ENCODE measurements at places on chromosomes 1 and 21. TPM values are rescaled to one million over a fixed set of nuclear protein-coding genes. Genes with fewer than 3 reads are reported as not detected.

GRCh38 chr1:169925505-169926482 is 32.1 kb upstream of the SCYL3 start:
- no peak for DNase-seq

DNA sequence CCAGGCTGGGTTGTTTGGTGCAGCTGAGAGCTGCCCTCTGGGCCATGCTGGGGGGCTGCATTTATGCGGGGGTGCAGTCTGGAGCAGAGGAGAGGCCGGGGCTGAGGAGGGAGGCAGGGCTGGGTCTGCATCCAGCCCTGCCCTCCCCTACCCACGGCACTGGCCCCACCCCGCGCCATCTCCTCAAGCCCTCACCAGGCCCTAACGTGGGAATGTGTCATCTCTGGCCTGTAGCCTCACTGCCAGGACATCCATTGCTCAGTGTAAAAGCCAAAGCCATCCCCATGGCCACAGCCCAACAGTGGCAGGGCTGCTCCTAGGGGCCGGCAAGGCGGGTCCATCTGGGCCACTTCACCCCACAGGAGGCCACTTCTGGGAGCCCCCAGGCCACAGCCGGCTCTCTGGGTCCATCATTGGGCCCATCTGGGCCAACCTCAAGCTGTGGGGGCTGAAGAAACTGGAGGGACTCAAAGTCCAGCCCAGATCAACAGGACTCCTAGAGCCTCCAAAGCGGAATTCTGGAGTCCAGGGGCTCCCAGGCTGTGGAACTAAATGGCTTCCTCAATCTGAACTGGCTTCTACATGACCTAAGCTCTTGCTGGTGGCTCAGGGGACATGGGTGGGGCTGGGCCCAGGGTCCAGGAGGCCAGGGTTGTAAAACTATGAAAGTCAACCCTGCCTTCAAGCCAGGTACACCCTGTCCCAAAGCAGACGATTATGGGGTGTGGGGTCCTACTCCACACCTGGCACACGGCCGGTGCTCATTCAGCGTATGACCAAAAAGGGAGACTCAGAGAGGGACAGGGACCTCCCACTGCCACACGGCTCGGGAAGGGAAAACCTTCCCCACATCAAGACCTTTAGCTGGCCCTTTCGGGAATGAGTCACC is 32.6 kb downstream of the RUNX3 start:
- DNase-seq: peak; percentile 16

SHE gene
- 15.6 TPM for total RNA-seq

- no peak for DNase-seq
These were observed 15.7 kb upstream of the DMRTA2 start for GRCh38 chr1:50438945-50439344.

DNA sequence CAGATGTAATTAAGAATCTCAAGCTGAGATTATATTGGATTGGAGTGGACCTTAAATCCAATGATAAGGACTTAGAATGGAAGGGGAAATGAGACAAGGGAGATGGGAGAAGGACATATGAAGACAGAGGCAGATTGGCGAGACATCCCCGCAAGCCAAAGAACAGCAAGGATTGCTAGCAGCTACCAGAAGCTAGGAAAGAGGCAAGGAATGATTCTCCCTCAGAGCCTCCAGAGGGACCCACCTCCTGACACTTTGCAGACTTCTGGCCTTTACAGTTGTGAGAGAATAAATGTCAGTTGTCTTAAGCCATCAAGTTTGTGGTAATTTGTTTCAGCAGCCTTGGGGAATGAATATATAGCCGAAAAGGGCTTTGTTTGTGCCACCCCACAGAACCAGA is 20.7 kb downstream of the METTL13 start:
- no peak for DNase-seq
